ENCODE measurements at places on chromosomes 2 and 18.
A peak's percentile ranks its signal among the peaks of the same experiment; 100 is the strongest.

GRCh38 chr2:10617241-10617640 is 72.5 kb downstream of the NOL10 start:
- DNase-seq = no peak

DNA sequence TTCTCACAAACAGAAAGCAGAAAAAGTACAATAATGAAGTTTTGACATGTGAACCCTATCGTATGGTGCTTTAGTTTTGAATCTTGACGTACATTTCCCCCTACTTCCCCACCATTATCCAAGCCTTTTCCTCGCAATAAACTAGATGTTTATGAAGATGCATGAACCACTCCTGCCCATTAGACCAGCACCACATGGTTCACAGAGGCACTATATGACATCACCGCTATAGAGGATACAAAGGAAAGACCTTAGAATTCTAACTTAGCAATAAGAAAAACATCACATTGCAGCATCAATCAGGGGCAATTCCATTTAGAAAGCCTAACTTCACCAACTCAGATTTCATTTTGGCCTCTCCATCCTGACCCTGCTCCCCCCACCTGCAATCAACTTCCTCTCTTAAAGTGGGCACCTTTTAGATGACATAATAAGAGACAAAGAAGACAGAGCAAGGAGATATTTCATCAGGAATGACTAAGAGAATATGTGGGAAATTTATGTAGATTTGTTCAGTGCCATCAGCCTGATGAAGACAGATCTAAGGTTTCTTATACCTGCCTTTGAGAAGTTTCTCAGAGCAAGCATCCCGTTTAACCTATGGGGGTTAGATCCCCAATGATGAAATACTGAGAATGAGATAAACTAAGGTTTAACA is 124.9 kb downstream of the PIGN start:
- no peak for DNase-seq

- DNase-seq = peak; percentile 43
These were observed 77.3 kb upstream of the CTLA4 start for GRCh38 chr2:203790134-203790852.

- DNase-seq = peak; percentile 84
These were observed 33.4 kb downstream of the XRCC5 start for GRCh38 chr2:216142540-216142939.

DNA sequence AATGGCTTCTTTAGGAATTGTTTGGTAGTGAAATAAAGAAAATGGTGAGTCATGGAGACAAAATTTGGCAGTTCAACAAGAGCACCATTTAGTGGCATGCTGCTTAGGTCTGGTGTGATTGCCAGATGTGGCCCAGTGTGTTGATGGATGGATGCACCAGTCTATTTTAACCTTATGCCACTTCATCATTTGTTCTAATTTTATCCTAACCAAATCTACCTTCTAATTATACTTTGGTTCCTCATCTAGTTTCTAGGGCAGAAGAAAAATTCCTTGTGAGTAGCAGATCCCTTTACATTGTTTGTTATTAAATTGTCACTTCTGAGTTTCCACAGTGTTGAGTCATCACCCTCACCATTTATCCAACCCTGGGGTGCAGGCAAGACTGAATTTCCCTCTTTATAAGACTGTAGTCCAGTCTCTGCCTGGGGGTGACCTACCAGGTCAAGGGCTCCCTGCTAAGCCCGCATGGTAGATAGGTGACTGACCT is 32.5 kb downstream of the NABP1 start:
- DNase-seq = peak; percentile 80

DNA sequence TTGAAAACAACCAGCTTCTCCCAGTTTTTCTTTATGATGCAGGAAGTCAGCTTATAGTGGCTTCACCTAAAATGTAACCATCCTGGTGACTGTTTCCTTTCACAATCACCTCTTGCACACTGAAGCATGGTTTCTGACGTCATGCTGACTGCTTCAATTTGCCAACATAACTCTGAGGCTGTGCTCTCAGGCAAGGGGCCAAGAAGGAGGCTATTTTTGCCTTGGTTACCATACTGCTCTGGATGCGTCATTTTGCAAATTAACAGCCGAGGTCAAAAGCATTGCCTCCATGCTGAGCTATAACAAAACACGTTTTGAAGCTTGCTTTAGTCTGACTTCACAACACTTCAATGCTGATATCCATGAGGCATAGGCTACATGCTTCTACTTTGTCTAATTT is 397.8 kb downstream of the METTL4 start:
- peak; percentile 67 for DNase-seq

- DNase-seq = no peak
These were observed 57.9 kb downstream of the BAZ2B start for GRCh38 chr2:159558479-159558878.

- DNase-seq = no peak
These were observed 5.7 kb downstream of the CKAP2L start for GRCh38 chr2:112758711-112759110.

DNA sequence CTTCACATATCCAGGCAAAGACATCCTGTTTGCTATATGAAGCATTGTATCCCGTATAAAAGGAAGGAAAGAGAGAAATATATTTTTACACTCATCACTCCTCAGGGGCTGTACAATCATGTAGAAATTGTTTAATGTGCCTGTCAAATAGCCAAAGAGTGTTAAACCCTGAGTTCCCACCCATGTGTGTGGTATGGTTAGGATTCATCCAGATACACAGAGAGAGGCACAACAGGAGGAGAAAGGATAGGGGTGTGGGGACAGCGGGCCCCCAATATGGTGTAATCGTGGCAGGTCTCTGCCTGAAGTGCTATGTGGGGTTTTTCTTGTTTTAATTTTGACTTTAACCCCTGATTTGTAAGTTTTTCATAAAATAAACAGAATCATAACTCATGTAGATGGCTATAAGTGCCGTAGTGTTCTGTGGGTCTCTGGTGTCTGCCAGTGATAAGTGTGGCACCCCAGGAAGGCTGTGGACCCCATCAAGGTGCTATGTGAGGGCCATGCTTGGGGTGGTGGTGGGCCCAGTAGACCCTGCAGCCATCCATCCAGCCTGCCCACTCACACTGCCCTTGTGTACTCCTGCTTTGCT is 10.2 kb upstream of the IL18R1 start:
- no peak for DNase-seq

- no peak for DNase-seq
These were observed 55.9 kb downstream of the TRPM8 start for GRCh38 chr2:233972941-233973575.

- peak; percentile 61 for DNase-seq
These were observed at the start of gene RAD51AP2 for GRCh38 chr2:17518212-17519154. TSS of gene RAD51AP2 (minus strand) at chr2:17518440. CDS start at chr2:17518415, 25 bp downstream.

- no peak for DNase-seq
These were observed 44.4 kb downstream of the LCT start for GRCh38 chr2:135792401-135793150.

- DNase-seq = no peak
These were observed 531.1 kb downstream of the LRP1B start for GRCh38 chr2:141599721-141600120.

GRCh38 chr2:48651158-48651790 is 33.6 kb downstream of the GTF2A1L start:
- peak; percentile 90 for DNase-seq

GRCh38 chr2:232632904-232633412 is 446 bp upstream of the EFHD1 start:
- no peak for DNase-seq

- no peak for DNase-seq
These were observed 311.4 kb upstream of the NCKAP5 start for GRCh38 chr2:133879703-133880102.

DNA sequence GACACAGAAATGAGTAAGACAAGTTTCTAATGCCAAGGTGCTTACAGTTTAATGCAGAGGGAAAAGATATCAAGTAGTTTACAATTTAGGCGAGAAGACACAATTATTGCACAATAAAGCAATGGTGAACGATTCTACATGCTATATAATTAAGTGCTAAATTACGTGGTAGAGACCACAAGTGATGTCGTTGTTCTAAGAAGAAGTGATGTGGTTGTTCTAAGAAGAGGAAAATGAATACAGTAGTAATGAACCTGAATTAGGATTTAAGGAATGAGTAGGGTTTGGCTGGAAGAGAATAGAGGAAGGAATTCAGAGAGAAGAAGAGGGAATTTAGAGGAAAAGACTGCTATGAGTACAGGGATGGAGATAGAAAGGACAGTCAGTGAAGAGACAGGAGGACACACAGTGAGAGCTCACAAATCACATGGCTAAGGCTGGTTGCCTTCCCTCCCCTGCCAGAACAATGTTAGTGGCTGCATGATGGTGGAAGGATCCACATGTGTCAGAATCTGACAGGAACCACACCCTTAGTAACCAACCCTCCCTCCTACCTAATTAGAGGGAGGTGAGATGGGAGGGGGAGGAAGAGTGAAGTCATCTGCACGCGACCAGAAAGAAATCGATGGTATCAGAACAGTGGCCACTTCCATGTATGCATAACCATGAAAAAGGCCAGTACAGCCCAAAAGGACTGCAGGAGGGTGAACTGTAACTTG is 44.7 kb downstream of the M1AP start:
- DNase-seq = no peak

DNA sequence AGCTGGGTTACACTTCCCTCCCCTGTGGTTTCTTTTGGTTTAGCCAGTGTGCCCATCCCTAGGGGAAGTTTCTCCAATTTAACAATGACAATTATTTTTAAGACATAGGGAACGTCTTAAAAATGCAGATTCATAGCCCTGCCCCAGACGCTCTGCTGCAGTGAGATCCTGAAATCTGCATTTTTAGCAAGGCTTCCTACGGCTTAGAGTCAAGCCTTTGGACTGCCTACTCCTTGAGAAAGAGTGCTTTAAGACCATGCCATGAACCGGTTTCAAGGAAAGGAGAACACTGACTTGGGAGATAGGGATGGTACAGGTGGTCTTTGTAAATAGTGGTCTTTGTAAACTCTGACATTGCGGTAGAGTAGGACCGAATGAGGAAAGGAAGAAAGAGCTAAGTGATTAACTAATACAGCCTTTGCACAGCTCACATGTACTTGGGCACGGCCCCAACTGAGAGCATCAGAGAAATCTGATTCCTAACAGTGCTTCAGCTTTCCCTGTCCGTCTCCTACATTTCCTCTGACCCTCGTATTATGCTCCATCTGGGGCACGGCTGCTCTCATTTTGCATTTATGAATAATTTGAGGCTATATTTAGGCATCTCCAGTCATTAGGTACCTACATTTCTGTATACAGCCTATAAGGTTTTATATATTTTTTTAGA is 217.6 kb upstream of the TANK start:
- no peak for DNase-seq

DNA sequence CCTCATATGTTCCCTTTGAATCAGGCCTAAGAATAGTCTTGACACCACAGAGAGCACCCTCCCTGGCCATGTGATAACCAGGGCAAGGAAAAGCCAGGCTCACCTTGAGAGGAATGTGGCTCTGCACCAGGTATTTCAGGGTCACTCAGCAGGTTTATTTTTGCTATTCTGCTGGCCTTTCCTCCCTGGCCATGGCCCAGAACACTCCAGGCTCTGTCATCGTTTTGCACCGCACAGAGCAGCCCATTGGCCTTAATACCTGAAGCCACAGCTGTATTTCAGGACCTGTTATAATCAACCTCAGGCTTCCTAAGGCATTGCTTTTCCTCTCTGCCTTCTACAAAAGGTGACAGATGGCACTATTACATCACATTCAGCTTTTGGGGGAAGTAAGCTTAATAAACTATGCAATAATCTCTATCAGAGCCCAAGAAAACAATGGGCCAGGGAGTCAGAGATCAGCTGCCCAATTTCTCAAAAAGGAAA is 668.3 kb downstream of the IRS1 start:
- DNase-seq = no peak

GRCh38 chr18:49344096-49344495 is 116.3 kb downstream of the DYM start:
- DNase-seq = no peak

- peak; percentile 62 for DNase-seq
These were observed 678.3 kb downstream of the NYAP2 start for GRCh38 chr2:226077841-226078240.

DNA sequence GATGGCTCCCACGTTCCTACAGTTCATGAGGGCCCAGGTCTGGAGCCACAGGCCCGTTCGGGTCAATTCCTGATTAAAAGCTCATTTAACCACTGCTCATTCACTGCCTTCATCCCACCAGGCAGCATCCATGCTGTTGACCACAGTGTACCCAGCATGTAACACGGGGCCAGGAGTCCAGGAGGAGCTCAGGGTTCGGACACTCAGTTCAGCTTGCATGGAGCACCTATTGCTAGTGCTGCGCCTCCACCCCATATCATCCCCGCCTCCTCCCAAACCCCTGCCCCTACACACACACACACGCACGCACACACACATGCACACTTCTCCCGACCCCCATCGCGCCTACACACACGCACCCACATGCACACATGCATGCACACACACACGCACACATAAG is 72.9 kb upstream of the SNTG2 start:
- DNase-seq = no peak

DNA sequence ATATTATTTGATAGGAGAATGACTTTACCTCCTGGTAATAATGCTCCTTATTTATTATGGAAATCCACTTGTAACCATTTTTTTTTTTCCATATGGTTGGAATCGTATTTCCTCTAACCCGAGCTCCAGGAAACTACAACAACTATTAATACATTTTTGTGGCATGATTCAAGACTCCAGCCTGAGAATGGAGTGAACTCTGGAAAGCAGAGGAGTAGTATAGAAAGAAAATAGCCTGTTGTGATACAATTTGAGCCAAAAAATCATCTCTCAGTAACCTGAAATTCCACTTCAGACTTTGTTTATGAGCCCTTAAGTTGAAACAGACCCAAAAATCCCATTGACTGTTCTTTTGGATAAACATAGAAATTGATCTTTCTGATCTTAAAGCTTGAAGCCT is 921.1 kb downstream of the SOCS6 start:
- no peak for DNase-seq

DNA sequence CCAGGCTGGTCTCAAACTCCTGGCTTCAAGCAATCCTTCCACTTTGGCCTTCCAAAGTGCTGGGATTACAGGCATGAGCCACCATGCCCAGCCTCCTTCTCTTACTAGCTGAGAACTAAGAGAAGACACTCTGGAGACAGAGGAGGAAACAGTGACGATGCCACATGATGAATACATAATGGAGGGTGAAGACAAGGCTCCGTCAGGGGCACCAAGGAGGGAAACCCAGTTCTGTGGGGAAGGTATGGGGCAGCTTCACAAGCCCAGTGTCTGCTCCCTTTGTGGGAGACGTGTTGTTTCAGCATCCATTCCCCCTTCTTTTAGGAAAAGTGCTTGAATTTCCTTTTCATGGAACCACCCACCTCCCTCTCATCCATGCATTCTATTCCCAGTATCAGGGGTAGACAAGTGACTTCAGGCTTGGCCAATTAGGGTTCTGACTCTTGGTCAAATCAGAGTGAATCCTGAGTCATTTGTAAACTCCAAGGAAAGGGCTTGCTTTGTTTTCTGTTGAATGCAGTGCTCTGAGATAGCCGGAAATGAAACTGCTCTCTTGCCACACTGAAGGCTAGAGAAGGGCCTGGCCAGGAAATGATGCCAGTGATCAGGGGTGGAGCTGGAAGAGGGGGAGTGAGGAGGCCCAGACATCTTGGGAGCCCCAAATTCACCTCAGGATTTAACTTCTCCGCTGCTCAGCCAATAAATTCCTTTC is 23.7 kb downstream of the TMEM127 start:
- DNase-seq = peak; percentile 69

DNA sequence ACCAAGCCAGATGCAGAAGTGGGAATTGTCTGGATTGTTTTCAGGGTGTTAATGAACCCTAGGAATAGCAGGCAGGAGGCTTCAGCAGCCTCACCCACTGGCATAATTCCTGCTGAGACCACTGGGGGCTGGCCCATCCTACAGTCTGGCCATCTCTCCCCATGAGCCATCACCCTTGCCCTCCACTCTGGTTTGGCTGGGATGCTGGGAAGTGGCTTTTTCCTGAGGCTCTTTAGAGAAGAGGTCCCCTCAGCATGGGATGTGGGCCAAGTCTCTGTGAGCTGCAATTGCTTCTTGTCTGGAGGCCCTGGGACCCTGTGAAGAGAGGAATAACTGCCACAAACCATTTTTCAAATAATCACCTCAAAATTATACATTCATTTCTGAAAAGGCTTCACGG is 4.0 kb downstream of the TCF7L1 start:
- DNase-seq = no peak

All from AG10803 (cell line).